Right lung (tissue), 10 donors: ENCODE measurements at places on chromosomes 2 and 18. TPM values are rescaled to one million over a fixed set of nuclear protein-coding genes. Genes with fewer than 3 reads are reported as not detected.

DNA sequence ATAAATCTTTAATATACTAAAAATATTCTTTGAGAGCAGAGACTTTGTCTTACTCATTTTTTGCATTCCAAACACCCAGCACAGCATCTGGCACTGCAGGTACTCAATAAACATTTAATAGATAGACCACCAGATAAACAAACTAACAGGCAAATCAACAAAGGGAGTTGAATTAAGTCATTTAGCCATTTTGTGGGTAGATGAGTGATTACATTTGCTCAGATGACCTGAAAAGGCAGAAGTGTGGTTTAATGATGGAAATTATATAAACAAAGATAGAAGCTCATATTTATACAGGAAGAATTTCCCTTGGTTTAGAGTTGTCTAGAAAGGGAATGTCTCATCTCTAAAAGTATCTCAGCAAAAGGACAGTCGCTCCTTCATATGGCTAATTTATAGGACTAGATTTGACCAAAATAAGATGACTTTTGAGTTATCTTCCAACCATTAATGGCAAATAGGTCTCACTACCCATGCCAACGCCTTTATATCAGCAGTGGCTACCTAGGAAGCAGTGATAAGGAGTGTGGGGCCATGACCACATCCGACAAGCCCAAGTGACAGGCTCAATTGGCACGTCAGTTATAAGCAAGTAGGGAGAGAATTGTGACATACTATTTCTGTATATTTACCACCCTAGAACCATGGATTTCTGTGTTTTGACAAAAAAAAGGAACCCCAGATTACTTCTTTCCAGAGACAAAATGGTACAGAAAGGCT lies 173.5 kb downstream of the ATAD2B start:
- DNase-seq = no peak

The VIL1 gene
- 1.7 TPM for polyA plus RNA-seq

DNA sequence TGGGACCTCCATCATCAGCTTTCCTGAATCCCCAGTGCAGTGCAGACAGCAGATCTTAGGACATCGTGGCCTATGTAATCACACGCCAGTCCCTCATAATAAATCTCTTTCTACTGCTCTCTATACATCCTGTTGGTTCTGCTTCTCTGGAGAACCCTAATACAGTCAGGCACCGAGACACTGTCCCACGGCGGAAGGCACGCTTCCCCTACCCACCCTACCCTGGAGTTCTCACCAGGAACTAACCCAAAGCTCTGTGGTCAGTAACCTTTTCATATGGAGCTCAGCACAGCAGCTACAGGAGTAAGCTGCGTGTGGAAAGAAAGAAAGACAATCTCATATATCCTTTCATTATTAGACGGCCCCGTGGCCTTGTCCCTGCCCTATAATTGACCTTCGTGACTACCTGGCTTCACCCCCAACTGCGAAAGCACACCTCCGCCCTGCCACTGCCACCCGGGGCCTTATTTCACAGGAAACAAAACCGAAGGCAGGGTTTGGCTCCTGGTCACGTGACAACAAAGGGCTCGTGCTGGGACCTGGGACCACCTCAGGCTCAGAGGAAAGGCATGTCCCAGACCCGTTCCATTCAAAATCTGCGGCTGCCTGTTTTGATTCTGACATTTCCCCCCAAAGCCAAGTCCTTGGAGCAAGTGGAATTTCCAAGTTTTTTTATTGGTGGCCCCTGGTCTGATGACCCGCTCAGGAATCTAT lies 99.7 kb upstream of the ODC1 start:
- no peak for DNase-seq

DNA sequence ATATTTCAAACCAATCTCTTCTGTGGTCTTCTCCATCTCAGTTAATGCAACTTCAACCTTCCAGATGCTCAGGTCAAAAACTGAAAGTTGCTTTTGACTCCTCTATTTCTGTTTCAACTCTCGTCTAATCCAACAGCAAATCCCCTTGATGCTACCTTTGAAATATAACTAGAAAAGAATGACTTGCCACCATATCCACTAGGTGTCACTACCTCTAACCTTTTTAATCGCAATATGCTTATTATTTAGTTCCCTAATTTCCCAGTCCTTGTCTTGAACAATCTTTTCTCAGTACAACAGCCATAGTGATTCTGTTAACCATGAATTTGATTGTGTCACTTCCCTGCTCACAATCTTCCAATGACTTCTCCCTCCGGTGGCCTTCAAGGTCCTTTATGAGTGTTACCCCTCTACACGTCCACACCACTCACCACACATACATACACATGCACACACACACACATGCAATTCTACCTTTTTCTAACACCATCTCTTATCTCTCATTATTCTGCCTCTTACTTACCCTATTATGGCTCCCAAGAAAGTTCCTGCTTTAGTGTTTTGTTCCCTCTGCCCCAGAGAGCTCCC lies 245.5 kb upstream of the KCNJ3 start:
- no peak for DNase-seq

The SYT4 gene
- 0.55 TPM for polyA plus RNA-seq

- DNase-seq = no peak
These were observed 101.7 kb downstream of the TTC32 start for GRCh38 chr2:19799881-19800780.

GRCh38 chr2:195513119-195513518 lies 143.9 kb upstream of the SLC39A10 start:
- DNase-seq = no peak

- DNase-seq = no peak
These were observed 399.8 kb downstream of the SATB2 start for GRCh38 chr2:199057936-199058335.

GRCh38 chr18:80034852-80035406 lies 695 bp downstream of the RBFA start:
- DNase-seq = no peak

- DNase-seq = no peak
These were observed 34.6 kb downstream of the RTP5 start for GRCh38 chr2:241904011-241904718.

DNA sequence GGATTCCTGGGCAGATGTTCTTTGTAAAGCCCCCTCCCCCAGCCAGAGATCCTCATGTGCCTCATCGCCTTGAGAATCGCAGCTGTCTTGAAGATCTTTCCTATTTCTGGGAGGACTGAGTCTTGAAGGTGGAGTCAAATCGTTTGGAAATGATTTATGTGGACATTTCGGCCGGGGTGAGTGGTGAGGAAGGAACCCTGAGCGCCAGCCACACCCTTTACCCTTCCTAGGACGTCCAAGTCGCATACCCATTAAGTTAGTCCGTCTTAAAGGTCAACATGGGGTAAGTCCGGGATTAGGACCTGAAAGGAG lies 84.9 kb upstream of the ZCCHC2 start:
- DNase-seq = no peak

DNA sequence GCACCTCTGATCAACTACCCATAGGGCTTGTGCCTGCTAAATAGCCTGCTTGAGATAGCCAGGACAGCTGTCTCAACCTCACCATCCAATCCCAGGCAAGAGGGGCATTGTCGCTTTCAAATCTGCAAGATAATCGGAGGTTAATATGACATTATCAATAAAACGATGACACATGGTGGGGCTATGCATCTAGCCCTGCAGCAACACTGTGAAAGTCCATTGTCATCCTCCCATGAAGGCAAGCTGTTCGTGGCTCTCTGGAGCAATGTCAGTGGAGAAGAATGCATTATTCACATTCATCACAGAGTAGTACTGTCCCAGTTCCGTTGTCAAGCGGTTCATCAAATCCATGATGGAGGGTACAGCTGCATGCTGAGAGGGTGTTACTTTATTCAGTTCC lies 18.9 kb upstream of the KLHL23 start:
- DNase-seq = no peak

- DNase-seq = no peak
These were observed 79.1 kb upstream of the KLHL14 start for GRCh38 chr18:32851936-32852335.

The POTEI gene
- 0.34 TPM for polyA plus RNA-seq

The NRBP1 gene
- 125 TPM for polyA plus RNA-seq

The SLC9A4 gene
- not detected for polyA plus RNA-seq

DNA sequence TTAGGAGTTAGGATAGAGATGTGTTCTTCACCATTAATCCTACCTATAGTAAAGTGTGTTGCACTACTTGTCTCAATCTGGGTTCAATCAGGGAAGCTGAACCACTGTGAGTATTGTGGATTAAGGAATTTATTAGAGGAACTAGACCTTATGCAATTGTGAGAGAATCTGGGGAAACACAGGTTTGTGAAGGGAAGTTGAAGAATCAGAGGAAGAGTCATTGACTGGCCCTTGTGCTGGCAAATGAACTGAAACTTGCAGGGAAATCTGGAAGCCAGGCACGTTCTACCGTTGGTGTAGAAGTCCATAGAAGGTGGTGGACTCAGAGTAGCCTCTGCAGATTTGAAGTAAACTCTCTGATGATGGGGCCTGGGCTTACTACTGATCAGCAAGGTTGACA lies 44.7 kb upstream of the HK2 start:
- no peak for DNase-seq

- no peak for DNase-seq
These were observed 357.9 kb upstream of the NRP2 start for GRCh38 chr2:205324355-205324754.

DNA sequence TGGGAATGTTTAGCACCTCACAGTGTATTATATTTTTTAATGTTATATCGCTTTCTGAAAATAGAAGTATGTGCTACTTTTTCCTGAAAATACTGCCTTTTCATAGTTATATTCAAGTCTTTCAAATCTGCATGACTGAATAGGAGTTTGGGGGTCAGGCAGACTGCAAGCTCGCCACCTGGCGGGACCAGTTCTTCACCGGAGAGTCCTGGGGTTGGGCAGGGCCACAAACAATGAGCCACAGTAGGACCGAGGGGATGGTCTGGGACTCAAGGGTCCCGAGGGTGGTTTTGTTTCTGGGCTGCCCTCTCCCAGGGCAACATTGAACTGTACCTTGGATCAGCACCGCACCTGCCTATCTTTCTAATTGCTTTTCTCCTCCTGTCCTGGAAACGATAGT lies 70.6 kb downstream of the VWA3B start:
- DNase-seq = no peak

DNA sequence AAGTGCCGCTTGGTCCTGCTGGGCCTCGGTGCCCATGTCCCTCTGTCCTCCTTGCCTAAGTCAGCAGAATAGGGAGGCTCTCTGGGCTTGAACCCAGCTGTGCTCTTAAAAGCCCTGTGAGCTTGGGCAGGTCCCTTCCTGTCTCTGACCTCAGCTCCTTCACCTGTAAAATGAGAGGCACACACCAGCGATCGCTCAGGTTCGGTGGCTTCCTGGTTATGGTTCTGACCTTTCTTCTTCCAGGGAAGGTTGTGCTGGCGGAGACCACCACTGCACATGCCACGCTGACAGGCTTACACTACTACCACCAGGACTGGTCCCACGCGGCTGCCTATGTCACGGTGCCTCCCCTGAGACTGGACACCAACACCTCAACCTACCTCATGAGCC lies 36.1 kb upstream of the MAPRE3 start:
- no peak for DNase-seq

DNA sequence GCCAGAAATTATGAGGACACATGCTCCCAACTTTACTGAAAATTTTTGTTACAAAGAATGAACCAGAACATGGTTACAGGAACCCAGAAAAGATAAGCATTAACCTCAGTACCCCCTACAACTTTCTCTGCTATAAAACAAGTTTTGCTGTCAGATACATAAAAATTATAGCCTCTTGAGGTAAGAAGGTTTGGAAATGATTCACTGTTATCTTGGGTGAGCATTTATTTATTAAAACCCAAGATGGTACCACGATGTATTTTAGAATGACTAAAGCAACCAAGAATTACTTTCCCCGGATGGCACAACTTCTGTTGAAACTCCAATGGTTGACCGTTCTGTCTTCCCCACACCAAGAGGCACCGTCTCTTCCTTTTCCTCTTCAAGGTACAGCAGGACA lies 72.9 kb downstream of the RBMS1 start:
- DNase-seq = no peak

The ANKRD62 gene
- polyA plus RNA-seq = not detected
